ENCODE measurements at places on chromosomes 12 and 14.
A peak's percentile ranks its signal among the peaks of the same experiment; 100 is the strongest.

GRCh38 chr12:42564556-42564955 is 25.0 kb downstream of the PRICKLE1 start:
- DNase-seq: no peak

GRCh38 chr14:59363531-59364226 is 101.5 kb downstream of the GPR135 start:
- no peak for DNase-seq

GRCh38 chr12:128383357-128383937 is 116.5 kb downstream of the TMEM132C start:
- DNase-seq: no peak

GRCh38 chr12:130124106-130124505 is 38.2 kb upstream of the FZD10 start:
- DNase-seq: no peak

DNA sequence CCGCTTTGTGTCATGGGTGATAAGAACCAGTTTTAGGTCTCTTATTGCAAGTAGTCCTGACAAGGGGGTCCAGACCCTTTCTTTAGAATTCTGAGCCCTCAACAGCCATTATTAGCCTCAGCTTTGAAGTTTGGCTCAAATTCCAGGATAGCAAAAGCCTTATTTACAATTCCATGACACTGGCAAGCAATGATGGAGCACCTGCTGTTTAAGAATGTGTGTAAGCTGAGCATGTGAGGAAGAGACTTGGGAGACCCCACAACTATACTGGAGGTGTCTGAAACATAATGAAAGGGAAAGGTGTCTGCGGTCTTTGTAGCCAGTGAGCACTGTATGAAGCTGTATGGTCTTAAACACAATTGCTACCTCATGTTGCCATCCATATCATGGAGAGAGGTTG is 119.8 kb downstream of the TBX5 start:
- no peak for DNase-seq

GRCh38 chr12:71335151-71335962 is 104.2 kb upstream of the LGR5 start:
- DNase-seq: no peak

DNA sequence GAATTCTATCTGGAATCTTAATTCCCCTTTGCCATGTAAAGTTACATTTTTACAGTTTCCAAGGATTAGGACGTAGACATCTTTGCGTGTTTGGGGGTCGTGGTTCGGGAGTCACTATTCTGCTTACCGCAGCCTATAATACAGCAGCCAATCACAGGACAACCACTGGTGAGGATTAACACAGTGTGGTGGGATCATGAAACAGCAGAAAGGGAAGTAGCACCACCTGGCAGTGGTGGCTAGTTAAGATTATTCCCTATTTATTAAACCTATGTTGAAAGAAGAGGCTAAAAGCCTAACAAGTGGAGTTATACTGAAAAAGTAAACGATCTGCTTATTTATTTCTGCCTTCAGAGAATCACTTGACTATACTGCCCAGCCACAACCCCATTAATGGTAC is 71.7 kb downstream of the IPO8 start:
- no peak for DNase-seq

GRCh38 chr12:87585882-87586557 is 443.2 kb downstream of the C12orf50 start:
- DNase-seq: no peak

DNA sequence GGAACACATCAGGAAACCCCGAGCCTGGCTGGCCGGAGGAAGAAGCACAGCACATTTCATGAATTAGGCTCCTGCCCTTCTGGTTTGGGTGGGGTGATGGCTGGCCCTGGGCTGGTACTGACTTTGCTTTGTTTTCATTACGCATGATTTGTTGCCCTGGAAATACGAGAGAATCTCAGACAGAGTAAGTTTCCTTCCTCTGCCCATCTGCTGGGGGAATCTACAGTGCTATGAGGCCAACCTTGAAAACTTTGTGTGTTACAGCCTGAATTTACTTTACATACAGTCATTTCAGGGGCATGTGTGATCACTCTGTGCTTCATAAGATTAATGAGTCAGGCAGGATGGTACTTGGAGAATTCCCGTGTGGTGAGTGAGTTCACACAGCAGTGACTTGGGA is 20.5 kb upstream of the SLC5A8 start:
- no peak for DNase-seq

- no peak for DNase-seq
These were observed 48.9 kb upstream of the POC1B start for GRCh38 chr12:89574736-89575208.

DNA sequence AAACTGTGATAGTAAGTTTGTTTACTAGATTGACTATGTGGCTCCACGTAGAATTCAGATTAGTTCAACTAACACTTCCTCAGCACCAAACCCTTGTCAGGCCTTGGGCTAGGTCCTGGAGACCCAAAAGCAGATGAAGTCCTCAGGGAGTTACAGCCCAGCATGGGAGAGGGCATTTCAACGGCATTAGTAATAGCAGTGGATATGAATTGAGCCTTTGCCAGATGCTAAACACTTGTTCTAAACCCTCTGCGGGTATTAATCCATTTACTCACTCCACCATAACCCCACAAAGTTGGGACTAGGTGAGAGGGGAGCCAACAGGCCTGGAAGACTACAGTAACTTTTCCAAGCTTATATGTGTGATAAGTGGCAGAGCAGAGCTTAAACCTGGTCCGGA is 714.6 kb downstream of the DIO2 start:
- no peak for DNase-seq

DNA sequence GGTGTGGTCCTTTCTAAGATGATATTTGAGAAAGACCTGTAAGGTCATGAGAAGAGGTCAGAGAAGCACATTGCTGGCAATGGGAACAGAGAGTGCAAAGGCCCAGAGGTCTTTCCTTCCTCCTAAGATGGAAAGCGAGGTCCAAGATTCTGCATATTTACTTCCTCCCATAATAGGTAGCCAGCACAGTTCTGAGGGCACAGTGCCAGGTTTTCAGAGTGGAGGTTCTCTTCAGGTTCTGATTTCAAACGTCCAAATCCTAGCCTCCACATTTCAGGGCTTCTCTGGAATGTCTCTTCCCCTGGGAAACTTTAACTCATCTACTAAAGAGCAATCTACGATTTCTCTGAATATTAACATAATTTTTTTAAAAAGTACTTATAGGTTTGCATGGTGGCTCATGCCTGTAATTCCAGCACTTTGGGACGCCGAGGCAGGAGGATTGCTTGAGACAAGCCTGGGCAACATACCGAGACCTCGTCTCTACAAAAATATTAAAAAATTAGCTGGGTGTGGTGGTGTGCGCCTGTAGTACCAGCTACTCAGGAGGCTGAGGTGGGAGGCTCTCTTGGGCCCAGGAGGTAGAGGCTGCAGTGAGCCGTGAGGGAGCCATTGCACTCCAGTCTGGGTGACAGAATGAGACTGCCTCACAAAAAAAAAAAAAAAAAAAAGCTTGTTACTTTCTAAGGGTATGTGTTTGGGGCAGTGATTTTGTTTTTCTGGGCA is 526 bp upstream of the MRPL42 start:
- DNase-seq: no peak

DNA sequence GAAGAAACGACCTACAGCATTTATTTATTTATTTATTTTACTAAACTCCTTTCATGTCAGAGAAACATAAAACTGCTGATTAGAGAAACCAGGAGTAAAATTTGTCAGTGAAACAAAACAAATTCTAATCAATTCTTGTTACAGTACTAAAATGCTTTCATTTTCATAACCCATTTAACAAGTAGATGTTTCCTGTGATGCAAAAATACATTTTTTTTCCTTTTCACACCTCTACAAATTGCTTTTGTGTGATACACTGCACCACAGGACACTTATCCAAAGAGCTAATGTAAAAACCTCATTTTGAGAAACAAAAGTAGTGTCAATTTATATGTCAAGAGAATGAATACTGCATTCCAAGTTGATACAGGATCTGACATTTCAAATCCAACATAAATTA is 155.1 kb downstream of the SYT1 start:
- DNase-seq: no peak

DNA sequence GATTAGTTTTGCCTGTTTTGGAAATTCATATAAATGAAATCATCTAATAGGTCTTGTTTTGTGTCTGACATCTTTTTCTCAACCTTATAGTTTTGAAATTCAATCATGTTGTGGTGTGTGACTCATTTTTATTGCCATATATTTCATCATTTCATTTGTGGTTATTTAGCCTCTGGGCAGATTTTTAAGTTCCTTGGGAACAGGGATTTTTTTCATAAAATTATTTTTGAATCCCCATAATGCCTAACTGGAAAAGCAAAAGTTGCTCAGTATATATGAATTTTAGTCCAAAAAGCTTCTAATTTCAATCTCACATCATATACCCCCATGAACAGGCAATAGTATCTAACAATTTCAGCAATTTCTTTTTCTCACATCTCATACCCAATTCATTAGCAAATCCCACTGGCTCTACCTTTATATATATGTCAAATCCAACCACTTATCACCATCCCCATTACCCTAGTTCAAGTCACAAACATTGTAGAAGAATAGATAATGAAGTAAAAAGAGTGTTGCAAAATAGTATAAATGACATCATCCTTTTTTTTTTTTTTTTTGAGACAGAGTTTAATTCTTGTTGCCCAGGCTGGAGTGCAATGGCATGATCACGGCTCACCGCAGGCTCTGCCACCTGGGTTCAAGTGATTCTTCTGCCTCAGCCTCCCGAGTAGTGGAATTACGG is 2.6 kb upstream of the OR6J1 start:
- no peak for DNase-seq

GRCh38 chr12:32437095-32437515 is 37.7 kb downstream of the FGD4 start:
- no peak for DNase-seq

GRCh38 chr12:121839106-121839992 is 19.3 kb downstream of the HPD start:
- peak; percentile 100 for DNase-seq

DNA sequence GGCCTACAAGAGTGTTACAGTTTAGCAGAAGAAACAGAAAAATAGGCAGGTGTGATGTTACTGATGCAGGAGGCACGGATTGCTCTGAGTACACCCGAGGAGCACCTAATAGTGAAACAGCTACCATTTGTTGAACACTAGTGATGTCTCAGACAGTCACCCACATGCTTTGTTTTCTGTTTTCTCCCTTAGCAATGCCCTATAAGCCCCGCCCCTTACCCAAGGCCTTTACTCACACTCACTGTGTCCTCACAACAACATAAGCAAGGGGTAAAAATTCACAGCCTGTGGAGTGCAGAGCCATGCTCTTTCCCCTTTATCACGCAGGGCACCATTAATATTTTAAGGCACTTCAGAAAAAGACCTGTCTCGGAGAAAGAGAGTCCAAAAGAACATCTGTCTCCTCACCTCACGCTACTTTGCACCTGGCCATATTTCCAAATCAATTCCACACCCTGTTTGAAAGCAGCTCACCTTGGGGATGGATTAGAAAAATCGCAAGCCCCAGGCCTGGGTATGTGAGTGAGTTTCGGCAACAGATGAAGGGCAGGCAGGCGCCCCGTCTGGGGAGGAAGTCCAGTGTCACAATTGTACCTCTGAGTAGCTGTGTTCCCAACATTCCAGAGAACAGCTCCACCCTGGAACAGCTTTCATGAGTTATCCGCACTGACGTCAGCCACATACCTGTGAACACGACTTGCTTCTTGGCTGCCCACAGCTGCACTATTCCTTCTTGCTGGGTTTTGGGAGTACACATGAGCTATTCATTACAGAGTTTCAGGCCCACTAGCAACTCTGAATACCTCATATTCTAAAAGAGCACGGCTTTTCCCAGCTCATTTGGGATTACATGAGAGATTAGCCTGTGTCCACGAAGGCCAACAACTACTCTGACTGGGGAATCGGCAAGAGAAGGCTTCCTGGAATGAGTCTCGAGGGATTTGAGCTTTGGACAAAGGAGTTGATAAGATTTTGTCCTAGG is 26.0 kb downstream of the MAPK1IP1L start:
- DNase-seq: no peak

DNA sequence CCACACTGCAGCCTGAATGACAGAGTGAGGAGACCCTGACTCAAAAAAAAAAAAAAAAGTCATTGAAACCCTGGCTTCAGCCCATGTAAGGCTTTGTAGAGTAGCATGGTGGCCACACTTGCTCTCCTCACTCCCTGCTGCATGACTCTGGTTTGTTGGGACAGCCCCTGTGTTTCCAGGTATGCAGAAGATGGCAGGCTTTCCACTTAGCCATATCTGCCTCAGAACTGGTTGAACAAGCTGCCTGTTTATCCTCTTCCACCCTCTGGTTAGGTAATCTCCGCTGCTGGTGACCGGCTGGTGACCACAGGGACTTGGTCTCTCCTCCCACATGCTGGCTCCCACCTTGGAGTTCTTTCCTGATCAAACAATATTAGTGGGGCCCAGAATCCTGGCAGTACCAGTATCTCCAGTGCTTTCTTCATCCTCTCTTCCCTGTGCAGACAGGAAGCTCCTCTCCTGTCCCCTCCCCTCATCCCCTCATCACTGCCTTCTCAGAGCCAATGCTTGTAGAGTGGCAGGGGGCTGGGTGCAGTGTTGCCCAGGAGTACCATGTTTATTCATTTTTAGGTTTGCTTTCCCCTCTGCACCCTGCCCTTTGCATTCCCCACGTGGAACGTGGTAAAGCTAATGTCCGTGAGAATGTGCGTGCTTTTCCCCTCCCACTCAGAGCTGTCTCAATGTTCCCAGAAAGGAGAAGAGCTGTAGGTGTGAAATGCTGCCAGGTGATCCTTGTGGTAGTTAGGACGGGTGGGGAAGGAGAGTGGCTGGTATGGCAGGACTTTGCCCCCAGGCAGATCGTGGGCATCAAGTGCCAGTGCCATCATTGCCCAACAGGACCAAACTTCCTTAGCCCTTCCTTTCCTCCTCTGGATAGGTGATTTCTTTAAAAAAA is 11.3 kb downstream of the ABHD12B start:
- no peak for DNase-seq

DNA sequence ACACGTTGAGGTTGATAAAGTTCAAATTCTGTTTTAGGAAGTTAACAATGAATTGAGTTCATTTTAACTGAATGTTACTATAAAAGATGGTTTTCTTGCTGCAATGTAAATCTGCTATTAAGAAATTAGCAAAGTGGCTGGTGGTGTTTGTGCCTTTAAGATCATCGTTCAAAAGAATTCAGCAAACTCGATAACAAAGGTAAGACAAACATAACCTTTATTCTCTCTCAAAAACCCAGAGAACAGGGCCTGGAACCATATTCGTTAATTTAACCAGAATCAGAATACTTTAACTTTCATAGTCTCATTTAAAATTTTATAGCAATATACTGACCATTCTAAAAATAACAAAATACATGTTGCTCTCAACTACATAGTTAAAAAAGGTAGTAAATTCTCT is 3.4 kb downstream of the TMEM30B start:
- no peak for DNase-seq

DNA sequence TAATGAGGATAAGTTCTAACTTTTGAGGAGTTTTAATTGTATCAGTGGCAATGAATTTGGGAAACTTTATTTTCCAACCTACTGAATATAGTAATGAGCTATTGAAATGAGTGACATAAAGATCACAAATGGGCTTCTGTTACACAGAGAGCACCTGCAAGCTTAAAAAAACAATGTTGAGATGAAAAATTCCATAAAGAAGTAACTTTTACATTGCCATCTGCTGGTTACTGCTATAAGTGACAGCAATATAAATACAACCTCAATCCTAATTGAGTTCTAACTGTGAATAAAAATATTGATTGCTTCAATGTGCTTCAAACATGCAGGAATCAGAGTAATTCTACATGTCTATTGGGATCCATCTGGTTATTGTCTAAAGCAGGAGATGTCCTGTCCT is 14.2 kb downstream of the WIF1 start:
- DNase-seq: no peak

Data from stimulated activated naive CD8-positive, alpha-beta T cell treated with anti-CD3 and anti-CD28 coated beads, Interleukin-15, Interleukin-2, amounts not matched to agents 100 U/mL and 50 U/mL, for 24 hours (primary cell).